ENCODE measurements at places on chromosomes 6 and 20.

- peak; percentile 18 for DNase-seq
Measured at GRCh38 chr6:148831064-148831463, 84.2 kb downstream of the UST start.

DNA sequence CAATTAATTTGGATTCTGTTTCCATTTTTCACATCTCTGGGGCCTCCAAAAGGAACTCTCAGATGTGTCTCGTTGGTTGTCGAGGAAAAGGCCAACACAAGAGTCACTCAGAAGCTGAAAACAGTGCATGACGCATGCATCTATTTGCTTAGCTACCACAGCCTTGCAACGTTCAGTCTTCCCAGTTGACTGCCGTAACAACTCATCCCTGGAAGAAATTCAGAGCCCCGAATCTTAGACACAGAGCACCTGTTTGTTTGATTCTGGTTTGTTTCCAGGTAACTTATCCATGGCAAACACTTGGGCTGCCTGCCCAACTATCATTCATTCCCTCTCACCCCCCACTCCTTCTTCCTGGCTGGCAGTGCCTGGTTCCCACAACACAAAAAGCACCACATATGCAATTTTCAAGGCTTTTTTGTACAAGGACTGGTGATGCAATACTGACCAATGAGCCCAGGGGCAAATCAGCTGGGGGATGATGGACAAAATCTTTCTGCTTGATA, 60.5 kb downstream of the ZMYND8 start:
- DNase-seq, result no peak

DNA sequence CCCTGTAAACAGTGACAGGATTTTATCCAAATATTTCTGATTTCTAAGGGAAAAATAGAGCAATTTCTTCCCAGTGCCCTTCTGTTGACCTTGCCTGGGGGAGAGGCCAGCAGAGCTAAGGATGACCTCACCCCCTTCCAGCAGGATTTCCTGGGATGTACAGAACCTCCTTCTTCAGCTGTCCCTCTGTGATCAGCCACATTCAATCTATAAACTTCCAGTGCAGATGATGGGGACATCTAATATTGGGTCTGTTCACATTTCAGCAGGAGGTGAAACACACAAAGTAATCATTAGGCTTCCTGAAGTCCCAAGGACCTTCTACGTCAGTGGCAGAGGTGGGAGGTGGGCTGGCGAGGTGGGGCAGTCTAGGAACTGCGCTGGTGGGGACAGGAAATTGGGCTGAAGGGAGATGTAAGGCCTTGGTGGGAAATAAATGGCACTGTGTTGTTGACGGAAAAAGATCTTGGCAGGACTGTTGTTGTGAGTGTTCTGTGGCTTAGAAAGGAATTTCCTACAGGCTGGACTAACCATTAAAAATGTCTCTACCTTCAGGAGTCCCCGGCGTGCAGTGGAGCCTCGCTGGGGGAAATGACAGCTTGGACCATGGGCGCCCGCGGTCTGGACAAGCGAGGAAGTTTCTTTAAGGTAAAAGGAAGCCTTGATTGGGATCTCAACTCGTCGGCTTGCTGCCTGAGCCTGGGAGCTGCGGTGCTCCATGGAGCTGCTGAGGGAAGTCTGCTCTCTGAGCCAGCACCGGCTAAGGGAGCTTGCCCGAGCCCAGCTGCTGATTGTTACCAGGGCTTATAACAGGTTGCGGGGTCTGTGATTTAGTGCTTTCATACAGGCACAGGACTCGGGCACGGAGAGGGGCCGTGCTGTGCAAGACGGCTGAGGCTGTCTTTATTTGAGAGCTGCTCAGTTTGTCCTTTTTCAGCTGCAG, 127.9 kb upstream of the NAA20 start:
- no peak for DNase-seq

GRCh38 chr6:34525431-34526175, 30.5 kb downstream of the SPDEF start:
- no peak for DNase-seq

GRCh38 chr6:27631609-27631916, 158.7 kb upstream of the ZNF184 start:
- no peak for DNase-seq

DNA sequence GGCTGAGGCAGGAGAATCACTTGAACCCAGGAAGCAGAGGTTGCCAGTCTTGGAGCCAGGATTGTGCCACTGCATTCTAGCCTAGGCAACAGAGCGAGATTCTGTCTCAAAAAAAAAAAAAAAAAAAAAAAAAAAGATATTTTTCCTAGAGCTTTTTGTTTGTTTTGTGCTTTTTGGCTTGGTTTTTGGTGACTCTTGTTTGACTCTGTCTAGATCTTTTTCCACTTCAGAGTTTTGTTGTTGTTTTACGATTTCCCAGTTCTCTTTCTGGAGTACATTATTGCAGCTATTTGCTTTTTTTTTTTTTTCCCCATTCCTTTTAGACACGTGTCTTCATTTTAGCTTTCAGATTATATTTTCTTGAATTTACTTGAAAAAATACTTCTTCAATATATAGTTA, 67.0 kb upstream of the AKAP12 start:
- no peak for DNase-seq

DNA sequence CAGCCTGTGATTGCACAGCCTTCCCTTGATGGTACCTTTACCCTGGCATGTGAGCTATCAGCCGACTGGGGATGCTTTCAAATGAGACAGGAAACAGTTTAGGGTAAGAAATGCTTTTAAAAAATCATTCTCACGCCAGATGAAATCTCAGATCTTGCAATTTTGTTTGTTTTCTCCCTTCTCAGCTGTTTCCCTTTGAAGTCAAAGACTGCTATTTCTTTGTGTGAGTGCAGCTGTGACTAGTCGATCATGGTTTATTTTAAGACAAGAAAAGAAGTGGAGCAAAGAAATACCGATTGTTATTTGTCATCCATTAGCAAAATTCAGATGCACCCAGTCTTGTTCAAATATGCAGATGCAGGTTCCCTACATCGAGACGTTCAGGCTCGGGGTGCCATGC, 489.7 kb downstream of the QKI start:
- DNase-seq, result no peak
